ENCODE measurements at places on chromosomes 12 and 14.
A peak's percentile ranks its signal among the peaks of the same experiment; 100 is the strongest.

DNA sequence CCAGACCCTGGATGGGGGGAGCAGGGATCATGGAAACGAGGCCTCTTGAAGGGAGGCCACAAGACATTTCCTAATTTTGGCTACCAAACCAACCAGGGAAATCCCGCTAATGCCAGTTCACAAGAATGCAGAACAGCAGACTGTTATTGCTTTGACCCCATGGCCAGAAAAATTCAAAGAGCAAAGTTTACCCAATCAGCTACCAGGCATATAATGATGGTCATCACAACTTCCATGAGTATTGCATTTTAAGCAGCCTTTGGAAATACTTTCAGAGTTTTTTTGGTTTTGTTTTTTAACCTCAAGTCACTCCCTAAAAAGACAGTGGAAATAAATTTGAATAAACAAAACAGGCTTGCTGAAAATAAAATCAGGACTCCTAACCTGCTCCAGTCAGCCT lies at the start of gene IL25:
IL25 (plus strand) TSS at position 301 of the 400 bp plus-strand sequence.
- DNase-seq = no peak

- DNase-seq = no peak
Measured at GRCh38 chr14:77103951-77104350, 5.9 kb downstream of the CIPC start.

DNA sequence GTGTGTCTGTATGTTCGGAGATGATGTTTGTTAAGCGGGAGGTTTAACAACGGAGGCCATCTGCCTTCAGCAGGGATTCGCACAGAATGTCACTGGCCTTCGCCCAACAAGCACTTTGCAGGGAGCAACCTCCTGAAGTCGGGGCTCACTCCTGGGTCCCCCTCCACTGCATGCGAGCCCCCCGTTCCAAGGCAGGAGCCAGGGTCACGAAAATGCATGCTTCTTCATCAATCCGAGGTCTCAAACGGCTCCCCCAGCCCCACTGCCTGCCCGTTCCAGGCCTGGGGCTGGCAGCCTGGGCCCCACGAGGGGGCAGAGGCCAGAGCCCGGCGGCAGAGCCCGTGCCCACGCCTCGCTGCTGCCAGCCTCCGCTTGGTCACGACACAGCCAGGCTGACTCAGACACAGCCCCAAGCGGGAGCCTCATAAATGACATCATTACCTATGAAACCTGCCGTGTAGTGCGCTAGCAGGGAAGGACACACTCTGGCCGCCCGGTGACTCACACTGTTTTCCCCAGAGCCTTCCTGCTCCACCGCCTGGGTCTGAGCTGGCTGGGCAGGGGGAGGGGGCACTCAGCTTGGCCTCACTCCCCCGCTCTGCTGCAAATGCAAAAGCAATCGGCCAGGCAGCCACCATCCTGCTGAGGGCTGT lies 169.5 kb upstream of the RTL1 start:
- DNase-seq = peak; percentile 75

DNA sequence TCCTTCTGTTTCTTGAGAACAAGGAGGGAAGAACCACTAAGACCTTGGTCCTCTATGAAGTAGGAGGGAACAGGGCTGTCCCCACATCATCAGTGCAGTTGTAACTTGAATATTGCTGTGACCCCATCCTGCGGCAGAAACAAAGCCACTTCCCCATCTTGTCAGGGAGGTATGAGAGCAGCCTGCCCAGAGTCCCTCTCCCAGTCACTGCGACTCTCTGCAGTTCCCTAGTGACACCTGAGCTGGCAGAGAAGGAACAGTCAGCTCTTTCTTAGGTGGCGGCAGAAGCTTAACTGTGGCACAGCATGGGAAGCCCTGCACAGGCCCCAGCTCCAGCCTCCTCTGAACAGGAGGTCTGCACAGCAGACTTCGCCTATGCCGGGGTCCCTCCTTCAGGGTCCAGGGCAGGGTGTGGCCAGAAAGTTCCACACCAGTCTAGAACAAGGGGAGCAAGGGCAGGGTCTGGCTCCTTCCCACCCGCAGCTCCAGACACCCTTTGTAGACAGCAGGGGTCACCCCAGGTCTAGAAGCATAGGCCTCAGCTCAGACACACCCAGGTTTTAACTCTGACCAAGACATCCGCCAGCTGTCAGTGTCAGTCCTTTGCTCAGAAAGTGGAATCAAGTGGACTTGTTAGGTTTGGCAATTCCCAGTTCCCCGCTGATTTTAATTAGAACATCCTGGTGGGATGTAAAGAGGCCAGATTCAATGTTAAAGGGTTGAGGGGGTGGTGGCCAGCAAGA lies 36.8 kb downstream of the DEGS2 start:
- DNase-seq = no peak

DNA sequence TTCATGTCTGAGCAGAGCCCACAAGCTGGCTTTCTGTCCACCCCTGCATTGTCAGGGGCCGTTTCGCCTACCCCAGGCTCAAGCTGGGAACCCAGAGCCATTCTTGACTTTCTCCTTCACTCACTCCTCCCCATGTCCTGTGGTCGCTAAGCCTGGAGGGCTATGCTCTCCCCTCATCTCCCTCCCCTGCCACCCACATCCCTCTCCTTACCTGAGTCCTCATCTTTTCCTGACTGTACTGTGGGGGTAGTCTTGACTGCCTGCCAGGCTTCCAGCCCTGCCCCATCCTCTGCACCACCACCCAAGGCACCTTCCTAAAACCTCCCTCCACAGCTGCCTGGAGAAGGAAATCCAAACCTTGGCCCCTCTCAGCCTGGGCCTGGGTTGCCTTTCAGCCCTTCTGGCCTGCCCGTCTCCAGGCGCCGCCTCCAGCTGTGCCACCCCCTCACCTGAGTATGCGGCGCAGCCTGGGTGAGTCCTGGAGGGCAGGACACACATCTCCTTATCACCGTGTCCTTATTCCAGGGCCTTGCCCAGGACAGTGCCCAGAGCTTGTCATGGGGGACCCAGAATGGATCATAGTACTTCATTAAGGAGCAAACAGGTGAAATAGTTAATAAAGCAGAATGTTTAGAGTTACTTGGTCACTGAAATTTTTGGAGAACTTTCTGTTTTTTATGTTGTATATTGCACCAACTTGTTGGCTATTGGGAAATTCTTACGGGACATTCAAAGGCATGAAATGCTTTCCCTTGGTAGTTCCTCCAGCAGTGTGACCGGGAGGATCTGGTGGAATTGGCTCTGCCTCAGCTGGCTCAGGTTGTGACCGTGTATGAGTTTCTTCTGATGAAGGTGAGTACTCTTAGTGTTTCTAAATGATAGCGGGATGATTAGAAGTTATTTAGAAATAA lies 14.5 kb downstream of the ZNF839 start:
- no peak for DNase-seq

DNA sequence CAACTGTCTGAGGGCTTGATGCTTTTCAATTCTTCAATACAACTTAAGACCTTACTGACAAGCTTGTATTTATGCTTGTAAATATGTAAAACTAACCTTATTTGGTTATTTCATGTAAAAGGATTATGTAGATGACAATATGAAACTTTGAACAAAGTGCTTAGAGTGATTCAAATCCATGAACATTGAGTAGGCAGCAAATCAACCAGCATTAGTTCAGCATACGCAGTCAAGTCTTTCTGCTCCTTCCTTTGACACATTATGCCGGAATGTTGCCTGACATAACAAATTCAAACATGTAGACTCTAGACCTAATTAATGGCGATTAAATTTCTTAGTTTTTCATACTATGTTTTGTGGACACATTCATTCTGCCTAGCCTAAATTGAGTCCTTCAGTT lies 105.2 kb downstream of the FGD4 start:
- no peak for DNase-seq

DNA sequence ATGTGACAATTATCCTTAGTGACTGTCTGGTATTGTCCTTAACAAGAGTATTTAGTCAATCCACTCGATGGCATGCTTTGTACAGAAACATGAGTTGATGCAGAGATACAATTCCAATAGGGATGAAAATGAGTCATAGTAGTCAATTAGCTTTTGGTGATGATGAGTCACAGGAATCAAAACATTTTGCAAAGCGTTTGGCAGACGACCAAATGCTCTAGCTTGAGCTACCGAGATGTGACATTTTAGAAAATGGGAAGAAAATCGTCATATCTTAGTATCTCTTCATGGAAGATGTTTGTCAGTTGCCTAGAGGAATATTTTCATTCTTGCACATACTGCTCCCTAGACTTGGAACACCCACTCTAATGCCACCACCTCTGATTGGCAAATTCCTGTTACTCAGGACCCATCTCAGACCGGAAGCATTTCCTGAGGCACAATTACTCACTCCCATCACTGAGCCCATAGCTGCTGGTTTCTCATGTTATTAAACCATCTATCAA lies 95.0 kb downstream of the LMNTD1 start:
- DNase-seq = no peak

DNA sequence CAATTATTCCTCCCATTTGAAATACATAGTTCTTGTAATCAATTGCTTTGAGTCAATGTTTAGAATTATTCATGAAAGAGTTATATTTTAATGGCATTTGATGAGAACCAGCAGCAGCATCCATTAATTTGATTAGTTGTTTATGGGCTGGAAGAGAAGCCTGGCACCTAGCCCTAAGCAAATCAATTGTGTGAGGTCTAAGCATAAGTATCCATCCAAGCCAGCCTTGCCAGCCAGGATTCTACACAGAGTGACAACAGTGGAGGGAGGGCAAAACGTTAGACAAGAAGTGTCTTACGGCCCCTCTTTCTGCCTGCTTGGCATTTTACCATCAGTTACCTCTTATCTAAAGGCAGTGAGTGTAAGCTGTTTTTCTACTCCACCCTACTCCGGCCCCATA lies 478.5 kb downstream of the NELL2 start:
- no peak for DNase-seq

- no peak for DNase-seq
Measured at GRCh38 chr12:121637231-121637914, 11.0 kb downstream of the ORAI1 start.

GRCh38 chr12:19298836-19299605 lies 140.3 kb upstream of the AEBP2 start:
- no peak for DNase-seq
